Left cardiac atrium (tissue), 4 donors: ENCODE measurements at places on chromosomes 11 and 22. TPM values are rescaled to one million over a fixed set of nuclear protein-coding genes. Genes with fewer than 3 reads are reported as not detected.

BAIAP2L2 gene
- 0.63 TPM for total RNA-seq

VSIG10L2 gene
- total RNA-seq = 0.05 TPM

C22orf31 gene
- total RNA-seq = not detected

POLD3 gene
- 6.7 TPM for total RNA-seq

DNA sequence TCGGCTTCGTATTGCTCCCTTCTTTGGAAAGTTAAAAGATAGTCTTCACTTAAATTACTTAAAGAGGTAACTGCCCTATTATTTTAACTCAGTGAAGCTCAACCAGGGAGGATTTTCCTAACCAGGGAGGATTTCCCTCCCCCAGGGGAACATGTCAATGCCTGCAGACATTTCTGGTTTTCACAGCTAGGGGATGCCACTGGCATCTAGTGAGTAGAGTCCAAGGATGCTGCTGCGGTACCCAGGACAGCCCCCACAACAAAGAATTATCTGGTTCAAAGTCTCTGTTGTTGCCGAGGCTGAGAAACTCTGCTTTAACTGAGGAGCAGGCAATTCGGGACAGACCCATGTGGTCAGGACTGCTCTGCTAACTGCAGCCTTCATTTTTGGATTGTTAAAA is 82.2 kb downstream of the DEPDC5 start:
- DNase-seq = no peak

SCUBE2 gene
- 4.4 TPM for total RNA-seq

DNA sequence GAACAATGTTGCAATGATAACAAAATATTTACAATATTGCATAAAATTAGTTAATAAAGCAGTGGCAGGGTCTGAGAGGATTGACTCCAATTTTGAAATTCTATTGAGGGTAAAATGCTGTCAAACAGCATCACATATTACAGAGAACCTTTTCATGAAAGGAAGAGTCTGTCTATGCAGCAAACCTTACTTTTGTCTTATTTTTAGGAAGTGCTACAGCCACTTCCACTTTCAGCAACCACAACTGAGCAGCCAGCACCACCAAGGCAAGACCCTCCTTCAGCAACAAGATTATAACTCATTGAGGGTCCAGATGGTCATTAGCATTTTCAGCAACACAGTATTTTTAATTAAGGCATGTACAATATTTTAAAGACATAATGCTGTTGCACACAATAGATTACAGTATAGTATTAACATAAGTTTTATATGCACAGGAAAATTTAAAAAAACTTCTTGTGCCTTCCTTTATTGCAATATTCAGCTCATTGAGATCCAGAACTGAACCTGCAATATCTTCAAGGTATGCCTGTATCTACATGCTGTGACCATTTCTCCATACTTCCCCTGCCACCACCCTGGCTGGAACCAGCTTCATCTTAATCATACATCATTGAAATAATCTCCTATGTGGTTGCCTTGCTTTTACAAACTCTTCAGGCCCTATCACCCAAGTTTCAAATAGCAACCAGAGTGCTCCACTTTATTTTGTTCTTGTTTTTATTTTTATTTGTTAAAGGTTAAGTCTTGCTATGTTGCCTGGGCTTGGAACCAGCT is 711.2 kb downstream of the KCNA4 start:
- no peak for DNase-seq

LINC01488 gene
- 0.06 TPM for total RNA-seq

GRCh38 chr22:30591191-30591587 is 521 bp downstream of the PES1 start:
- no peak for DNase-seq

TIGD3 gene
- not detected for total RNA-seq

GRCh38 chr22:17883356-17883755 is 109.1 kb upstream of the BID start:
- no peak for DNase-seq

DNA sequence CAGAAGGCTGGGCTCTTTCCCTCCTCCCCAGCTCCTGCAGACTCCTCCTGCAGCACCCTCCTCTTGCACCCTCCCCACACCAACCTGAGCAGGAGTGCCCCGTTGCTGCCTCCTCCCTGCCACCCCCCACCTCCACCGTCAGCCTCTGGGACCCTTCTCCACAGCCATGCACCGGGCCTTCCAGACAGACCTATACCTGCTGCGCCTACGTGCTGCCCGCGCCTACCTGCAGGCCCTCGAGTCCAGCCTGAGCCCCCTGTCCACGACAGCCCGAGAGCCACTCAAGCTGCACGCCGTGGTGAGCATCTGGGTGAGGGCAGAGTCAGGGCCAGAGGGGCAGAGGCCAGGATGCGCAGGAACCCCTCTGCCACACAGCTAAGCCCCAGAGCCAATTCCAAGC is 16.2 kb downstream of the ZDHHC24 start:
- no peak for DNase-seq

GRCh38 chr11:20608934-20609333 is 9.5 kb downstream of the SLC6A5 start:
- no peak for DNase-seq

DNA sequence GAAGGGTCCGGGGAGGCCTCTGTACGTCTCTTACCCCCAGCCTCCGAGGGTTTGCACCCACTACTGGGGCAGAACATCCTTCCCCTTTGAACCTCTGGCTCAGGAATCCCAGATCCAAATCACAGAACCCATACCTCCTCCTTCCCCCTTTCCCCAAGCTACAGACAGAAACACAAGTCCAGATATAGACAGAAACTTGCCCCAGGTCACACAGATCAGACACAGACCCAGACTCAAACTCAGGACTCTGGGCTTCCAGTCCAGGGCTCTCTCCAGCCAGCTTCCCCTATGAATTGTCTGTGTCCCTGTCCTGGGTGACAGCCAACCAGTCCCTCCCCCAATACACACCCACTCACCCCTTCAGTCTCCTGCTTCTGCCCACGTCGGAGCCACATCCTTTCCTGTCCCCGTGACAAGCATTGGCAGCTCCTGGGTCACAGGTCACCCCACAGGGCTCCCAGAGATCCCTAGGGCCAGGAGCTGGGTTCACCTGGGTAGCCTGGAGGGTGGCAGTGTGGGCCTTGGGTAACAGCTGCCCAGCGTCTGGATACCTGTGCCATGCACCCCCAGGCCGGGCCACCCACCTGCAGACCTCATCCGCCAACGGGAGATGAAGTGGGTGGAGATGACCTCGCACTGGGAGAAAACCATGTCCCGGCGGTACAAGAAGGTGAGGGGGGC is 772 bp downstream of the TBC1D10C start:
- DNase-seq = no peak

GRCh38 chr11:100203789-100204188 is 483.3 kb upstream of the ARHGAP42 start:
- no peak for DNase-seq

DNA sequence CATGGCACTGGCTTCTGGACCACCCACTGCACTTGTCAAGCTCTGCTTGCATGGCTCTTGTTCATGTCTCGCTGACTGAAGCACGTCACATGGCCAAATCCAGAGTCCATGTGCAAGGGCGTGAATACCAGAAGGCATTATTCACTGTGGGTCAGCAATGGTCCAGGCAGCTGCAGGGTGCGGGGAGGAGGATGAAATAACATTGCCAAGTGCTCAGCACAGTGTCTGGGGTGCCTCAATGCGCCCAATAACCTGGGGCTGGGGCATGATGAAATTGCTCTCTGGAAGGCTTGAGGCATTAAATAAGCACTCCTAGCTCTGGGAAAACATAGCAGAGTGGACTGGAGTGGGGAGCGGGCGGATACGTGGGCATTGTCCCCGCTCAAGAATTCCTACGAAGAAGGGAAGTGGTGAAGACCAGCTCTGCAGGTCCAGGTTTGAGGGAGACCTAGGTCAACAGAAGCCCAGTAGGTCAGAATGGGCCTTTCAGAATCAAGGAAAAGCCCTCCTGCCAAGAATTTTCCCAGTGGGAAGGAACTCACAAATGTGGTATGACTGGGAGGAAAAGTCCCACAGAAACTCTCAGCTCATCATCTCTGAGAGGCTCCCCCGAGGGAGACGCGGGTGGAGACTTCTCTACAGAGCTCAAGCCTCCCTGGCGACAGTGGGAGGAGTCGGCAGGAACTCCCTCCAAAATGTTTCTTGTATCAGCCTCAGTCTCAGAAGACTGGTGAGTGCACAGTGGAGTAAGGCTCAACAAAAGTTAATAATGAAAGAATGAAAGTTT is 15.3 kb upstream of the ACCSL start:
- peak; percentile 73 for DNase-seq

DNA sequence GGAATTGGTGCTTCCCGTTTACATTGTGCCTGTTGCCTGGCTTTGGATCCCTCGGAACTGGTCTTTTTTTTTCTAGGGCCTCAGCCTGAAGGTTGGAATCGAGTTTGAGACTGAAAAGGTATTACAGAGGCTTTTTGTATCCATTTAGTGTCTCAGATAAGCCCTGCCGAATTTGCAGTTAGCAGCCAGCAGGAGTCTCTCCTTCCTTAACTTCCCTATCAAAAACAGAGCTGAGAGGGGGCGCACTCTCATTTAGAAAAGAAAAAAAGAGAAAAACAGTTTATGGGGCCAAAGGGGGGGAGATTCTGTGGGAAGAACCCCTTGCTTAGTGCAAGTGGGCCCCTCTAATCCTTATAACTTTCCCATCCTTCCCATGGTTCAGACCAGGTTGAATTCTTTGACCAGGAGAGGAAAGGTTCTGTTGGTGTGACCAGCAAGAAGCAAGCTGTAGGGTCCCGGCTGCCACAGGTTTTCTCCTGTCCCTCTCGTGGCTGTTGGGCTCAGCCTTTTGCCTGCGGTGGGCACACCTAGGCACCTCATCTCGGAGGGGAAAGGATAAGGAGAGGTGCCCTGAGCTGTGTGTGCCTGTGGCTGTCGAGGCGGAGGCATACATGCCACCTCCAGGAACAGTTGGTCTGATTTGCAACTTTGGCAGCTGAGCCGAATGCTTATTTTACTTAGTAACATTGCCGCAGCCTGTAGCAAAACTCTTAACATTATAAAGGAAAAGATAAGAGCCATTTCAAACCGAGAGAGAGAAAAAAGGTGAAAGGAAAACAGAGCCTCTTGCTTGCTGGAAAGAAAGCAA is 565.0 kb upstream of the CNTN5 start:
- DNase-seq = no peak

DNA sequence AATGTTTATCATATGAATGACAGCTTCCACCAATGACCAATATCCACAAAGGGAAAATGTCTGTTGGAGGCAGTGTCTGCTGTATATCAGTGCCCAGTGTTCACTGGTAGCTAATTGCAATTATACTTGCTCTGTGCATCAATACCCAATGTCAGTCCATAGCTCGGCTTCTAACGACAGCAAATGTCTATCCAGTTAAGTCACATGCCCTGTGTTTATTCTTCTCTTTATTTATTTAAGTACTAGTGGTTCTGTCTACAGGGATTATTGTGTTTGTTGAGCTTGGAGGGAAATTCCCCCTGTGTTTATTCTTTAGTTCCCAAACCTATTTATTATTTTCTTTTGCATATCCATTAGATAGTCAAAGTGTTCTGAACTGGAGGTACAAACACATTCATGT is 18.6 kb downstream of the TSKU start:
- no peak for DNase-seq
